ENCODE measurements at places on chromosomes 5 and 9.

GRCh38 chr5:152094716-152095115, 170.1 kb upstream of the GLRA1 start:
- no peak for DNase-seq

DNA sequence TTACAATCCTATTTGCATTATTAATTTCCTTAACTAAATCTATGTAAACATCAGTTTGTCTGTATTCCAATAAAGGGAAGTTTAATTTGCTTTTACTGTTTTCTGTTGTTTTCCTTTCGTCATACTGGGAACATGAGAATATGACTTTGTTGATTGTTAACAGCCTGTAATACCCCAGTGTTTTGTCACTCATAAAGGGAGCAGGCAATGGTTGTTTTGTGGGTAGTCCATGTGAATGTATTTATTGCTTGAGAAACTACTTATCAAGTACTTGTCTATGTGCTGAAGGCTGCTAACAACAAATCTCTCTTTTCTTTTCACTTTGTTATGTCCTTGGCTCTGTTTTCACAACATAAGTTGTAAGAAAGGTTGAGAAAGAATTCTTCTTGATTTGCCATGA, 1070.2 kb upstream of the ACO1 start:
- DNase-seq = no peak

GRCh38 chr5:120293796-120294195, 170.3 kb upstream of the PRR16 start:
- no peak for DNase-seq

DNA sequence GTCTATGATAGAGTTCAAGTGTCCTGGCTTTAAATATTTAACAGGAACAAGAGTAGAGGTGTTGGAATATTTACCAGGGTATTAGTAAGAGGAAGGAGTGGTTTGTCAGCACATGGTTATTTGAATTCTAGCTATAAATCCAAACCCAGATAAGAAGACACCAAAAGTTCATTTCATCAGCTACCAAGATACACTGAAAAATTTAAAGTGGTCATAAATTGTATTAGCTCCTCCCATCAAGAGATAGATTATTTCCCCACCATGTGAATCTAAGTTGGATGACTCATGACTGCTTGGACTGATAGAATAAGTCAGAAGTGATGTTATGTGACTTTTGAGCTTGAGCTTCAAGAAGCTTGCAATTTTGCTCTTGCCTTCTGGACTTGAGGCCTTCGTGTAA, 72.1 kb upstream of the GRAMD2B start:
- no peak for DNase-seq

- no peak for DNase-seq
Measured at GRCh38 chr5:113145757-113146387, 169.3 kb downstream of the DCP2 start.

DNA sequence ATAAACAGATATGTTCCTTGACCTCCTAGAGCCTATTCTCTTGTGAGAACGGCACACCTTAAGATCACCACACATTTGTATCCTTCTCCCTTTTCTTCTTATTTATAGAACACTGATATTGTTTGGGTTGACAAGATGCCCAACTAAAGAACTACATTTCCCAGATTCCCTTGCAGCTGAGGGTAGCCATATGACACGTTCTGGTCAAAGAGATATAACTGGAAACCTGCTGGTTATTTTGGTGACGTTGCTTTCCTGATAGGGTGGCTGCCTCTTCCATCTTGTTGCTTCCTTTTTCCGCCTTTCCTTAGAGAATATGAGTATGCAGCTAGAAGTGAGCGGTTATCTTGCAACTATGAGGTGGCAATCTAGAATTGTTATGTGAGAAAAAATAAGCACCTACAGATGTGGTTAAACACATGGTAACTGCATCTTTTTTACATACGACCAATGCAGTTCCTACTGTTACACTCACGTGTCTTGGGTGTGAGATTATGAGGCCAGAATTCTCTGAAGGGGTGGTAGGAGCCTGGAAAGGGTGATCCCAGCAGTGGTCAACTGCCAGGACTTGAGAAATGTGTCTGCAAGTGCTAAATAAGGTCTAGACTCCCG, 72.9 kb downstream of the SEC61B start:
- DNase-seq = no peak

- peak; percentile 42 for DNase-seq
Measured at GRCh38 chr5:136104306-136104965, 28.2 kb upstream of the SMAD5 start.

DNA sequence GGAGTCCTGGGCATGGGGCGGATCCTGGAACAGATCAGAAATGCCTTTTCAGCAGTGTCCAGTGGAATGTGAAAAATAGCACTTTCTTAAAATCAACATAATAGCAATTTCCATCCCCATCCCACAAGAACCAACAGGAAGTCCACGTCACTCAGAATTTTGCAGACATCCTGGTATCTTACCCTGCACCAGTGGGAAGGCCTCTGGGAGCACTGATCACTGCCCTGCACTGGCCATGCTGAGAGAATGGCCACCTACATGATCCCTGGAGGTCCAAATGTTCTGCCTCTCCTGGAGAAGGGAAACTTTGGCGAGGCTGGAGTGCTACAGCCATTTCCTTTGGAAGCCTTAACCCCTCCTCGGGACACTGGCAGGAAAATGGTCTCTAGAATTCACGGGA, 173.8 kb downstream of the SGCD start:
- DNase-seq = no peak

GRCh38 chr9:131731644-131732043, 8.2 kb downstream of the RAPGEF1 start:
- DNase-seq = no peak

DNA sequence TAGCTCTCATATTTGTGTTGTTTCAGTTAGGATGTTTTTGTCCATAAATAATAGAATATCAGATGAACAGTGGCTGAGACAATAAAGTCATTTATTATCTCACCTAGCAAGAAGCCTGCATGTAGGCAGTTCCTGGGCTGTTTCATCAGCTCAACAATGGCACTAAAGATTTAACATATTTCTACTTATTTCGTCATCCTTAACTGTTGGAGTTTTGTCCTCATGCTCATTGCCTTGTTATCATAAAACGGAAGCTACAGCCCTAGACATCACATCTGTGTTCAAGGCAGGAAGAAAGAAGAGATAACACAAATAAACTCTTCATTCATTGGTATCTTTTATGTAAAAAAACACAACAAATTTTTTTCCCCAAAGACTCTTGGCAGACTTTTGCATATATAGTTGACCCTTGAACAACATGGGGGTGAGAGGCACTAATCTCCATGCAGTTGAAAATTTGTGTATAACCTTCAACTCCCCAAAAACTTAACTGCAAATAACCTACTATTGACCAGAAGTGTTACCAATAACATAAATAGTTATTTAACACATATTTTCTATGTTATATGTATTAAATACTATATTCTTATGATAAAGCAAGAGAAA, 277.2 kb upstream of the ADRA1B start:
- DNase-seq = no peak

Data from femur (tissue), 1 donor.